NCI-H187 (cell line): ENCODE measurements at places on chromosomes 1 and 21.

GRCh38 chr1:44613941-44614340 lies 60.3 kb downstream of the TMEM53 start:
- no peak for DNase-seq

DNA sequence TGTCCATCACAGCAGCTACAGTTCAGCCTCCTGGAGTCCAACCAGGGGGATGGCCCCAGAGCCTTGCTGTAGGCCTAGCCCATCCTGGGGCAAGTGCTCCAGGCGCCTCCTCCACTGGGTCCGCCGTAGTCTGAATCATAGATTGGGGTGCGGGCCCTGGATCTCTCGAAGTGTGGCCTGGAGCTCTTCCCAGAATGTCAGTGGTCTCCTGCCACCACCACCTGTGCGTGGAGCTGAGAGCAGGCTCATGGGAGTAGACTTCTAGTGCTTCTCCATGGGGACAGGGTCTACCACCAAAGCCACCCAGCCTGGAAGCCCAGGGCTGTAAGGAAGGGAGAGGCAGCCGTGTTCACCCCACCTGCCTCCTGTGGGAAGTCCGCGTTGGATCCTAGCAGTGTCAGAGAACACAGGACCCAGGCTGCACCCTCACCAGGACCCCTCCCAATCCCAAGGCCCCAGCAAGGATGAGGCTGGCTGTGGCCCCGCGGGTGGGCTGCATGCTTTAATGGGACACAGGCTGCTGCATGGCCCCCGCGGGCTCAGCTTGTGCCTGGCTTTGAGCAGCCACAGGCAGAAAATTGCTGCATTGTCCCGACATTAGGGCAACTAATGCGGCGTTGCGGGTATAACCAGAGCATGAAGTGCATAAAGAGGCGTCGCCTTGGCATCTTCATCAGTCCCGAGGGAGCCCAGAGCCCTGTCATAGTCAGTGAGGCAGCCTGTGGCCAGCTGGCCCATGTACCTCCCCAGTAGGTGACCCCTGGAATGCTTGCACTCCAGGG lies 735 bp upstream of the HES3 start:
- DNase-seq = no peak

GRCh38 chr21:33020558-33021100 lies 5.1 kb upstream of the OLIG2 start:
- DNase-seq = no peak

DNA sequence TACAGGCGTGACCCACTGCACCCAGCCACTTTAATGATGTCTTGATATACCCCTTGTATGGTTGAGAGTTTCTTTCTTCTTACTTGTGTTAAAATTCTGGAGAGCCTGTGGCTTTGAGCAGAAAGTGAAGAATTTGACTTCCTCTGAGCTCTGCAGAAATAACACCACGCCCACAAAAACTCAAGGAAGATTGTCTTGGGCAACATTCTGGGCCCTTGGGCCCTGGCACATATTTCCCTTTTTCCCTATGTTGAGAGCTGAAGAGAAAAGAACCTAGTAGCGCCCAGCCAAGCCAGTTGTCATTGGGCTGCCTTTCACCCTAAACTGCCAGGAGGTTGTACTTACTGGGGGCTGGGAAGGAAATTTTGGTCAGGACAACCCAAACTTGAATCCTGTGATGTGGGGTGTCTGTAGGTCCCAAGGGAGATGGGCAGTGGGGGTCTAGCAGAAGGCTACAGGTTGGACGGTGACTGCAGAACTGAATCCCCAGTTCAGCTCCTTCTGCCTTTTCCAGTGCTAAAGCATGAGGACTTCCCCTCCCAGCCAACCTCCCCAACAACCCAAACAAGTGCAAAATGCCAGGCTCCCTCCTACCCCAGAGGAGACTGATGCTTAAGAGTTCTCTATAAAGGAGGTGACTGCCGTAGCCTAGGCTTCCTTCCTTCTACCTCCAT lies 11.7 kb upstream of the SNAPIN start:
- DNase-seq = no peak

GRCh38 chr1:243723050-243723449 lies 127.0 kb downstream of the AKT3 start:
- no peak for DNase-seq

GRCh38 chr1:31812158-31812829 lies 3.5 kb downstream of the SPOCD1 start:
- DNase-seq = no peak

GRCh38 chr1:82762829-82763532 lies 962.2 kb downstream of the ADGRL2 start:
- DNase-seq = no peak

DNA sequence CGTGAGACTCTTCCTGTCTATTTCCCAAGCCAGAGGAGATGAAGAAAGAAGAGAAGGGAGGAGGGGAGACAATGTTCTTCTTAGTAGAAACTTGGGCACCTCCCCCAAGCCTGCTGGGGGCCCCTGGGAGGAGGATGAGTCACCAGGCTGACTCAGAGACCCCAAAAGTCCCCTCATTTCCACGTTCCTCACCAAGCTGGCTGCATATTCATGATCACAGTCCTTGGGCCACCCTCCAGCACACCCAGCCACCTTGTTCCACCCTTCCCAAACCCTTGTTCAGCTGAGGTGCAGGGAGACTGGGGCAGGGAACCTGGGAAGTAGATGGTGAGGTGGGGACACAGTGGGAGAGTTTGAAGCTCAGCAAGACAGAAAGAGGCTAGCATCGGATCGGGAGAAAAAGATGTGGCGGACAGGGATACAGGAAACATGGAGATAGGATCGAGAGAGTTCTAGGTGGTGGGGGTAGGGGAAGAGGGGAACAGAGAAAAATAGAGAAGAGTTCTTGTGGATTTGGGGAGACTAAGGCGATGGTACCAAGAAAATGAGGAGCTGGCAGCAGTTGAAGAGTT lies 712 bp downstream of the RAB13 start:
- no peak for DNase-seq

DNA sequence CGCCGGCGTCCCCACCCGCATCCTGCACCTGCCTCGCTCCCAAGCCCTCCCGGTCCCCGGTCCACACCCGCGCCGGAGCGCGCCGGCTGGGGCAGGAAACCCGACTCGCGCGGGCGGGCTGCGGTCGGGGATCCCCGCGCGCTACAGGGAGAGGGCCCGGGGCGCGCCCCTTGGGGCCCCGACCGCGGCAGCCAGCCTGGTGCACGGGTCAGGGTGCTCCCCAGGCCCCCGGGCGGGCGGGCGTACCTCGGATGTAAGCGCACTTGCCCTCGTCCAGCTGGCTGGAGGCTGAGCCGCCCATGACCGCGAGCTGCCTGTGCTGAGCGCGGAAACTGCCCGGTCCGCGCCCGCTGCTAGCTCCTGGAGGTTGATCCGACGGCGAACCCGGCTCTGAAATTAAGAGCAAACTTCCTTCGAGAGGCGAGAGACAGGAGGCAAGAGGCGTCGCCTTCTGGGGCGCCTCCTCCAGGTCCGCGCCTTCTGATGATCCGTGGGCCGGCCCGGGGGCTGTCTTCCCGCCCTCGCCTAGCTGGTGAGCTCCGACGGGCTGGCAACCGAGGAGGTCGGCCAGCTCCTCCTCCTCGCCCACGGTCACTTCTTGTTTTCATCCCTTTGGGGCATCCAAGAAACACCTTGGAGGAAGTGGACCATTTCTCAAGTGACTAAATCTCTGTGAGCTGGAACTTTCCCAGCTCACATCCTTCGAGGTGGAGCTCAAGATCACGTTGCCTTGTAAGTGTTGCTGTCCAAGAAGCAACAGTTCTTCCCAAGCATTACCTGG lies at the start of gene NIBAN1:
TSS of gene NIBAN1 (minus strand) at position 453 of the 781 bp plus-strand sequence. CDS start at position 301, 152 bp downstream.
- peak; percentile 79 for DNase-seq

- no peak for DNase-seq
Measured at GRCh38 chr1:32082022-32082421, 9.3 kb downstream of the TMEM39B start.

DNA sequence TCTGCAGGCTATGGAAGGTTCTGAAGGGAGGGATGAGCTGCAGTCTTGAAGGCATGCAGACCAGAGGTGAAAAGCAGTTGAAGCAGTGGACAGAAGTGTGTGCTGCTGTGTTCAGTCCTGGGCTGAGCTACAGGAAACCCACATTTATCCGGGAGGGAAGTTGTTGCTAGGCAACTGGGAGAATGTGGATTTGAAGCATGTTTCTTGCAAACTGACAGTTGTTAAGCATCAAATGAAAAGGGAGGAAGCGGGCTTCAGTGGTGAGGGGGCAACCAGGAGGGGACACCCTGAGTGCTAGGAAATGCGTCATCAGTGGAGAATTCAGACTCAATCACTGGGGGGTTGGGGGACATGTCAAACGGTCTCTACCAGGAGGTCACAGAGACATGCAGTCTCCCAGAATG lies 28.7 kb downstream of the ABCA4 start:
- no peak for DNase-seq

DNA sequence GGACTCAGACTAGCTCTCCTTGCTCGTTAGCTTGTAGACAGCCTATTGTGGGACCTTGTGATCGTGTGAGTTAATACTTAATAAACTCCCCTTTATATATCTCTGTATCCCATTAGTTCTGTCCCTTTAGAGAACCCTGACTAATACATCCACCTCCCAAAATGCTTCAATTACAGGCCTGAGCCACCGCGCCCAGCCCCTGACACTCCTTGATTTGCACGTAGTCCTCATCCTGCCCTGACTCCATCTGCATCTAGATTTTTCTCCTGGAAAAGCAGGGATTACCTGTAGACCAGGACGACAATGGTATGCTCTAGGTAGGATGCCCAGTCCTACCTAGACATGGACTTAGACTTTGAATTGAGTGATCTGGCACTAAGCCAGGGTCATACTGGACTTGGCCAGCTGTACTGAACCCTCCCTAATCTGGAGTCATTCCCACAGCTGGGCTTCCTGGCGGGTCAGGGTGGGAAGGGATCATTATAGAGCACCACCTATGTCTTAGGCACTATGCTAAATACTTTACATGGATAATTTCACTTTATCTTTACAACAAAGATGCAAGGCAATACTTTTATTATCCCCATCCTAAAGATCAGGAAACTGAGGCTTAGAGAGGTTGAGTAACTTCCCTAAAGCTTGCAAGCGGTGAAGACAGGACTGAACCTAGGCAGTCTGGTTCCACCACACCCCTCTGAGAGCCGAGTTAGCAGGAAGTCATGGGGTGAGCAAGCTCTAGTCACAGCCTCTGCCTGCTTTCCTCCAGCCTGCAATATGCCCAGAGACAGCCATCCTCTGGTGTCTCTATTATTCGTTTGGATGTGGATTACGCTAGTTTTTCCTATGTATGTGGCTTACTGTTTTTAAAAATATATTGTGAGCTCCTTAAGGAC lies 89.4 kb downstream of the DTL start:
- DNase-seq = no peak

DNA sequence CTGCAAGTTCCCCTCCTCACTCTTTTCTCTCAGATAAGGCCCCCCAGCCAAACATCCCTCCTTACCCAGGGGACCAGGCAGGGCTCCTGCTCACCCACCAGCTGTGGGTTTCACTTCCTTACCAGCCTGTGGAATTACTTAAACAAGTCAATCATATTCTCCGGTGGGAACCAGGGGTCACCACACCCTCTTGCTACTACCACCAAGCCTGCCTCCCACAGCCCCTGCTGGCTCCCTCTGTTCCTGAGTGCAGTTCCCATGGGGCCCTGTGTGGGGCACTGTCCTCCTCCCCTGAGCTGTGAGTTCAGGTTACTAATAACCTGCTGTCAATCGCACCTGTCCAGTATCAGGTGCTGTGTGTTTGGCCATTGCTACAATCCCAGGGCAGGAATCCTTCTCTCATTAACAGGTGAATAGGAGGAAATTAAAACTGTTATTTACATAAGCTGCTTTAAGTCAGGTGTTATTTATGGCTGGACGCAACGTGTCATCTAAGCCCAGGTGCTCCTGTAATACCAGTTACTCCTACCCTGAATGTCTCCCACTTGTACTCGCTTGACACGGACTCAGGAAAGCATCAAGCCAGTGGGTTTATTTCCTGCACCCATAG lies 53.1 kb upstream of the LBR start:
- DNase-seq = peak; percentile 7

DNA sequence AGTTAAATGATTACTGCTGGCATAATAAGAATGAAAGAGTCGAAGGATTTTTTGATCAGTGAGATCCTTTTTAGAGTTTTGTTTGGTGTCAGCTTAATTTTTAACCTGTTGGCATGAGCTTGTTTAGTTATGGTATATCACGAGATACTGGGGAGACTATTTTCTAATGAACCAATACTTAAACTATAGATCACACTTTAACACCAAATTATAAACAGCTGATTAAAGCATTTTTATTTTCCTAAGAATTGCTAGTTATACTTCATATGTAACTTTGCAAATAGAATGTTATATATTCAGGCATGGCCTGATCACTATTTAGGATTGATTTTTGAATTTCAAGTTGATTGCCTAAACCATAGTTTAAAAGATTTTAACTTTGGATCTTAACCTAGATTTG lies 6.0 kb downstream of the DDX20 start:
- no peak for DNase-seq

GRCh38 chr1:233587958-233588799 lies 25.7 kb upstream of the KCNK1 start:
- DNase-seq = no peak

GRCh38 chr1:94634977-94635416 lies 93.4 kb upstream of the F3 start:
- DNase-seq = no peak

GRCh38 chr1:176826265-176826664 lies 338.2 kb downstream of the ASTN1 start:
- no peak for DNase-seq

DNA sequence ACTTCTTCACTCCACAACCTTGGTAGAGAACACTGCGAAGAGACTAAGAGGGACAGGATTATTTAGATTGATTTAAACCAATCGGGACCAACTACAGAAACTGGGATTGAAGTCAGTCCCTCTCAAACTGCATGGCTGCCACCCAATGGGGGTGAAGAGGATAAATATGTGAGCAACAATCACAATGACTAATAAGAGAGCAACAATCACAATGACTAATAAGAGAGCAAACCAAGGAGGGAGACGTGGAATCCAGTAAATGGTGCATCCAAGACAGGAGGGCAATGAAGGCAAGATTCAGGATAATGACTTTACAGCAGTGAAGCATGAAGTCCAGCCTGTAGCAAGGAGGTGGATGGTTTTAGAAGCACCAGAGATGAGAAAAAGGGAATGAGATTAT lies 322.8 kb downstream of the TTLL7 start:
- no peak for DNase-seq

GRCh38 chr1:56696663-56697062 lies 51.5 kb downstream of the PRKAA2 start:
- no peak for DNase-seq

- DNase-seq = no peak
Measured at GRCh38 chr1:65387821-65388220, 32.6 kb upstream of the LEPR start.

- DNase-seq = no peak
Measured at GRCh38 chr1:63867429-63868176, 93.8 kb downstream of the ROR1 start.

DNA sequence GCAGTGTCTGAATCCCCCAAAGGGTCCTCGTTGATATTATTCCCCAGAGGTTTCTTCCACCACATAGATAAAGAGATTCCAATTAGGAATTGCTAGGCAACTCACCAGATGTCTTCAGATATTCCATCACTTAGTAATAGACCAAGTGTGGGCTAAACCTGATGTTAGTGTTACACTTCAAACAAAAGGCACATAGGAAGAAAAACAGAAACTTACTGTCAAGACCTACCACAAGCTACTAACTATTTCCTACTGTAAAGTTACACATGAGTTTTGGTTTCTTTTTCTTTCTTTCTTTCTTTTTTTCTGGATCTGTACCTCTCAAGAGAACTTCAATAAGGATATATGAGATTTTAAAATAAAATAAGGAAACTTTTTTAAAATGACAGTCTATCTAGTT lies 879.1 kb upstream of the NEGR1 start:
- DNase-seq = no peak
